ENCODE measurements at places on chromosomes 6 and 20.

DNA sequence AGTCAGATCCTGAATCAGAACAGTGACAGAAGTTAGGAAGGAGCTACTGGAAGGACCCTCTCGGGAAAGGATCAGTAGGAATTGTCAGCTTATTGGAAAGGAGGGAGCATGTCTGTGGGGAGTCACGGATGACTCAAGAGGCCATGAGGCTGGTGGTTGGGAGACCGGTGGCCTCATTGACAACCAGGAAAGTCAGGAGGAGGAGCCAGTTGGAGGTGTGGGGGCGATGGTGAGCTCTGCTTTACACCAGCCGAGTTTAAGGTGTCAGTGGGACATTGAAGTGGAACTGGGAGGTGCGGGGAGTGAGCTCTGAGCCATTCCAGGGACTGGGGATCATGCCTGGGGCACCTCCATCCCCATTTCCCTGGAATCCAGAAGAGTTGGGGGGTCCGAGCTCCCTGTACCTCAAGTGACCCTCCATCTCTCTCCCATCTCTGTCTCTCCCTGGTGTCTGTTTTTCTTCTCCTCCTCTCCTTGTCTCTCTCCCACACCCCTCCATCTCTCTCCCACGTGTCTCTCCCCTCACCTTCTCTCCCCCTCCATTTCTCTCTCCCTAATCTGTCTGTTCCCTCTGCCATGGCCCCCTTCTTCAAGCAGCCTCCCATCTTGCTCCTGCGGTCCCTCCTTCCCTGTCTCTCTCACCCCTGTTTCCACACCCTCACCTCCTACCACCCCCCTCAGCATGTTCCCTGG is 14.3 kb upstream of the ZBTB9 start:
- no peak for DNase-seq

- DNase-seq = no peak
Measured at GRCh38 chr20:44170816-44171410, 16.1 kb downstream of the JPH2 start.

DNA sequence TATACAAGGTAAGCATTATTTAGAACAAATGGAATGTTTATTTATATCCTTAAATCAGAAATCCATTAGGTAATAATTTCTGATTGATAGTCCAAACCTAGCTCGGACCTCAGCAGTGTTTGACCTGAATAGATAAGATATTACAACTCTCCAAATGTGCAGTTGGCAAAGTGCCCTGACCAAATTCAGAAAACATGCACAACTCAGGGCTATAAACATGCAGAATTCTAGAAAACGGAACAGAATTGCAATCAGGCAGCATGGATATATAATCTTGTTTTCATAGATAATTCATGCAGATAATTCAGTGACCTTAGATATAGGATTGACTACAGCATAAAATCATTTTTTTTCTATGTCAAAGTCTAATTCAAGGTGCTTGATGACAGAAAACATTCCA is 626.6 kb upstream of the CITED2 start:
- DNase-seq = no peak

DNA sequence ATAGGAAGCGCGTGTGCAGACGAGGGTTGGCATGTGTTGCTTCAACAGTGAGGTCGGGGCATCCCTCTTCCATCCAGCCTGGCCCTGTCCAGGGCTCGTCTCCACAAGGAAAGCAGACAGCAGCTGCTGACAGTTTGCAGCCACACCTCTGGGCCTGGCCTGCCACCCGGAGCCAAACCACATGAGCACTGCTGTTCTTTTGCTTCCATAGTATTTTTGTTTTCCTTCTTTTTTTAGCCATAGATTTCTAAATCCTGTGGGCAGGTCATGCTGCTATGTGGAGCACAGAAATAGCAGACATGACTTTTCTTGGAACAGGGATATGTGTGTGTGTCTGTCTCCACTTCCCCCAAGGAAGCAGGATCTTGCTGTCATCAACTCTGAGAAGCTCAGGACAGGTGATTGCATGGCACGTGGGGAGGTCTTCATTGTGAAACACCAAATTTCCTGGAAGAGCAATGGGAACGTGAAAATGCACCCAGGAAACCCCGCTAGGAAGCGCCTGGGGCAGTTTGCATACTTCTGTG is 167.4 kb downstream of the DTNBP1 start:
- no peak for DNase-seq

- no peak for DNase-seq
Measured at GRCh38 chr20:23823621-23824324, 2.8 kb downstream of the CST2 start.

GRCh38 chr6:115796829-115797228 is 263.9 kb downstream of the FRK start:
- DNase-seq = no peak

DNA sequence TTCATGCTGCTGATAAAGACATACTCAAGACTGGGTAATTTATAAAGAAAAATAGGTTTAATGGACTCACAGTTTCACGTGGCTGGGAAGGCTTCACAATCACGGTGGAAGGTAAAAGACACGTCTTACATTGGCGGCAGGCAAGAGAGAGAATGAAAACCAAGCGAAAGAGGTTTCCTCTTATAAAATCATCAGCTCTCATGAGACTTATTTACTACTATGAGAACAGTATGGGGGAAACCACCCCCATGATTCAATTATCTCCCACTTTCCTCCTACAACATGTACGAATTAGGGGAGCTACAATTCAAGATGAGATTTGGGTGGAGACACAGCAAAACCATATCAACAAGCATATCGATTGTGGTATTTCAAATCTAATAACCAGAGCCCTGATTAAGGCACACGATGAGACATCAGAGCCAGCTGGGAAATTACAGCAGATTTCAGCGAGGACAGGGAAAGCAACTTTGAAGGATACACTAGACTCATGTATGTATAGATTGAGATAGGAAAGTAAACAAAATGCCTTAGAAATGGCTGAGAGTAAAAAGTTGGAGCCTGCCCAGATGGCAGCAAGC is 129.8 kb upstream of the GJE1 start:
- DNase-seq = no peak

- no peak for DNase-seq
Measured at GRCh38 chr6:168209420-168209819, 110.2 kb downstream of the DACT2 start.

DNA sequence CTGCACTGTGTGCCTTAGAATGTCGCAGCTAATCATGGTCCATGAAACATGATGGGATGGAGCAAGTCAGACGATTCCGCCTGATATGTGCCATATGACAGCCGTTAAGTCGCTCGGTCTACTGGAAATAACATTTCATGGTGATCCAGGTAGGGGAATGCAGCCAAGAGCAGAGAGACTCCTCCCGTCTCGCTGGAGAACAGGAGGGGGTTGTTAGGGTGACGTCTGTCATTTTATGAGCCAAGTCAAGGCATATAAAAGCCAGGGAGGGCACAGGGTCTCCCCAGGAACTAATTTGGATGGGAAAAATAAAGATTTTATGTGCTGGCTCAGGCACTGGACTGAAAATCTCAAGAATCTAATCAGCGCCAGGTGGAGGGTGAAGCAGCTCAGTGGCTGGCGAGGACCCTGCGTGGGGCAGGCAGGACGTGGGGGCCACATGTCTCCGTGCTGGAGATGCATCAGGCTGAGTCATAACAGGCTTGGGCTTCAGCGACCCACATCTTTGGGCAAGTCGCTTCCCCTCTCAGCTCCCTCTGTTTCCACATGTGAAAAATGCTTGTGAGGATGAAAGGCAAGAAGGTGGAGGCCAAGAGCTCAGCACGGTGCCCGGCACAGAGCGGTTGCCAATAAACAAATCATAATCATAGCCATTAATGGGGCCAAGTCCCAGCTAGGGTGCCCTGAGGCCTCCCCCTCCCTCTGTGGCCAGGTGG is 234.6 kb downstream of the ANKRD60 start:
- DNase-seq = no peak

DNA sequence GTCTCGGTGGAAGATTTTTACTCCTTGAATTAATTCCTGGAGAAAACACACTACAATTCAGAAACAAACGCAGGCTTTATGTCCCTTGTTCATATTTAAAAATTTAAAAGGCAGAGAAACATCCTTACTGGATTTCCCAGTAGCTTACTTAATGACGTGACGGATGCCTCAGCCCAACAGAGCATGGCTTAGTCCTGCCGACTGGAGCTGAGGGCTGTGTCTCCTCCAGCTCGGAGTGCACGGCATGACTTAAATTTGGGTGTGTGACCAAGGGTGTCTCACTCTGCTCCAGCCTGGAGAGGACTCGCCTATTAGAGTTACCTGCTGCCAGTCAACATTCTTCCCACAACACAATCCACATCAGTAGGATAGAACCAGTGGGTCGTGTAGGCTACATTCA is 107.1 kb downstream of the PSMB1 start:
- no peak for DNase-seq

- no peak for DNase-seq
Measured at GRCh38 chr20:21156266-21156665, 30.4 kb downstream of the KIZ start.

GRCh38 chr6:143015300-143015706 is 45.4 kb upstream of the AIG1 start:
- no peak for DNase-seq

DNA sequence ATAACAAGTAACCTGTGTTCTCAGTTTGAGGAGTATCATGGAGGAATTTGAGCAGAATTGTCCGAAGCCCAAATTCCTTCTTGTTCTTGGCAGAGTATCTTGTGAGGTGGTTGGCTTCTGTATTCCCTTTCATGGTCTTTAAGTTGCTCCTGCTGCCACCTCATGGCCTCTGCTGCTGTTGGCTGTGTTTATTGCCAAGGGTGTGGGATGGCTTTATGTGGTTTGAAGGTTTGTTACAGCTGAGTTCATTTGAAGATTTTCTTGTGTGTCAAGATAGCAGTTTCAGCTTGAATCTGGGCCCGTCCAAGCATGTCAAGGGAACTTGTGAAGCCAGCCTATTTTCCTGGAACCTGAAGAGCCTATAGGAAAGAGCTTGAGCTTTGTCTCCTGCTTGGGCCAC is 20.2 kb upstream of the TTK start:
- no peak for DNase-seq

- peak; percentile 46 for DNase-seq
Measured at GRCh38 chr20:21302664-21303060, 469 bp upstream of the XRN2 start.

DNA sequence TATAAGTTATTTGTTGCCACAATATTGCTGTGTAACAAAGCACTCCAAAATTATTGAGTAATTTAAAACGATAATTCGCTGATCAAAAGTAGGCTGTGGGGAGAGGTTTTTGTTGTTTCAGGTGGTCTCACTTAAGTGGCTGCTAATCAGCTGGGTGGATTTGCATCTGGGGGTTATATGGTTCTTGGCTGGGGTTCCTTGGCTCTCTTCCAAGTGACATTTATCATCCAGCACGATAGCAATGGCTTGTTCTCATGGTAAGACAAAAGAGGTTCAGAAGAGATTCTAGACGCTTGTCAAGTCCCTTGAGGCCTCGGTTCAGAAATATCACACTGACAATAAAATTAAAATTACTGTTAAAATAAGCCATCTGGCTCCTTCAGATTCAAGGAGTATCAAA is 1648.8 kb downstream of the GRIK2 start:
- DNase-seq = peak; percentile 97

DNA sequence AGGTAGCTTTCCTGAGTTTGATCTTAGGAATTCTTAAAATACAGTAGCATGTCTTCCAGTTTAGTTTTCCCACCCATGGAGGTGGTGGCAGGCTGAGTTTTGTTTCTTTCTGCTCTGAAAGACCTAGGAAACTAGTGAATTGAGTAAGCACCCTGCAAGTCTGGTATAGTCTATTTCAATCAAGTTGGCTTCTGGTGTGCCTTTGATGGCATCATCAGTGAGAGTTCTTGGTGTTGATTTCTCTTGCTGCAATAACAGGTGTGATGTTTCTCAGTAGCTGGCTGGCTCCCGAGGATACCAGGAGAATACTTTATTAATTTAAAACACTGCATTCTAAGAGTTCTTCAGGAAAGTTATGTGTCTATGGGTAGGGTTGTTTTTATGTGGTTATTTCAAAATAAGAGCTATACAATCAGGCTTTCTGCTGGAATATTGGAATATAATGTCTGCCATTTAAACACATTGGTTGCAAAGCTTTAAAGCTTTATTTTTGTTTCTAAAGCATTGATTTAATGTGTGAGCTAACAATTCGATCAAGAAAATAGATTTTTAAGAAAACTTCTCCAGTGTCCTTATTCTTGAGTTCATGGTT is 19.0 kb downstream of the VAPB start:
- DNase-seq = no peak

- no peak for DNase-seq
Measured at GRCh38 chr6:132130626-132131298, 179.6 kb upstream of the CCN2 start.

DNA sequence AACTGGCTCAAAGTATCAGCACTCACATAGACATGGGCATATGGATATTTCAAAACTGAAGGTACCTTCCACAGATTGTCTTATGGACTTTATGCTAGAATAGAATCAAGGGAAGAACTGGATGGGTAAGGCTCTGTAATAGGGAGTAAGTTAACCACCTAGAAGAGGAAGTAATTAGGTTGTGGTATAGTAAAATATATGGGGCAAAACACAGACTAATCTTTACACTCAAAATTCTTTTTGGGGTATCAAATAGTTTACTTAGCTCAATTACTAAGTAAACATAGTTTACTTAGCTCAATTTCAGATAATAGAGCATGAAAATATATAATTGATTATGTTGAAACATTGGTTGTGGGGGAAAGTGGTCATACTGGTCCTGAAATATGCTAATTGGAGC is 94.2 kb upstream of the ATXN1 start:
- no peak for DNase-seq

- no peak for DNase-seq
Measured at GRCh38 chr20:878511-879307, 37.4 kb downstream of the ANGPT4 start.

GRCh38 chr20:51058017-51058416 is 35.1 kb upstream of the KCNG1 start:
- no peak for DNase-seq

- no peak for DNase-seq
Measured at GRCh38 chr6:113359155-113360140, 497.7 kb upstream of the MARCKS start.

DNA sequence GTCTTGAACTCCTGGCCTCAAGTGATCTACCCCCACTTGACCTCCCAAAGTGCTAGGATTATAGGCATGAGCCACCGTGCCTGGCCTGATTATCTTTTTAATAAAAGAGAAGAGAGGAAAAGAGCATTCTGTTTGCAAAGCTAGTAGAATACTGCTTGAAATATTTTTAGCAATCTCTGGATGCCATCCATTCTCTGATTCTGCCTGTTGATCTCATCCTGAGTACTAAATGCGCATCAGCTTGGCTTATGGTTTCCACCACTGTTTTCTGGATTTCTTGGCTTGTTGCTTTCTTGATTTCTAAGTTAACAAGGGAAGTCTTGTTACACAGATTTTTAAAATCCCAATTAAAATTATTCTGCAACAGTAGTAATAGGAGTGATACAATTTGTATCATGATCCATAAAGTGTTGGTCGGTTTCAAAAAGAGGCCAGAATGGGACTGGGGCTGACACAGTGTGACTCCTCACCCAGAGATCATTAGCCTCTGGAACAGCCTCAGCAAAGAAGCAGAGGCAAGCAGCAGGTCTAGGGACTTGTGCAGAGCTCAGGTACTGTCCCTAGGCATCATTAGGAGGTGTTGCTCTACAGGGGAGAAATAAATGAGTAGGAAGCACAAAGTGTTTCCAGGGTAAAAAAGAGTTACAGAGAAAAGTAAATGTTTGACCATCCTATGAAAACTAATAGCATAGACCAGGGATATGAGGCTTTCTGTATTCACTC is 17.8 kb upstream of the SLC16A10 start:
- no peak for DNase-seq

- DNase-seq = no peak
Measured at GRCh38 chr6:41040940-41041536, 1.2 kb upstream of the TSPO2 start.

- no peak for DNase-seq
Measured at GRCh38 chr6:165950316-165950715, 217.3 kb downstream of the TBXT start.
